ENCODE measurements at places on chromosomes 13 and 19. TPM values are rescaled to one million over a fixed set of nuclear protein-coding genes. Genes with fewer than 3 reads are reported as not detected.

Gene ZNF181
- total RNA-seq, result 18.9 TPM

Gene CGB5
- not detected for total RNA-seq

Gene SLC25A15
- 32.6 TPM for total RNA-seq

Gene C19orf38
- total RNA-seq, result 0.78 TPM

Gene ZNF667
- total RNA-seq, result 8.6 TPM

Gene KCNC3
- 3.4 TPM for total RNA-seq

Gene NCAN
- total RNA-seq, result 8.0 TPM

GRCh38 chr19:18023622-18024251 is 15.8 kb downstream of the ARRDC2 start:
- DNase-seq, result no peak

DNA sequence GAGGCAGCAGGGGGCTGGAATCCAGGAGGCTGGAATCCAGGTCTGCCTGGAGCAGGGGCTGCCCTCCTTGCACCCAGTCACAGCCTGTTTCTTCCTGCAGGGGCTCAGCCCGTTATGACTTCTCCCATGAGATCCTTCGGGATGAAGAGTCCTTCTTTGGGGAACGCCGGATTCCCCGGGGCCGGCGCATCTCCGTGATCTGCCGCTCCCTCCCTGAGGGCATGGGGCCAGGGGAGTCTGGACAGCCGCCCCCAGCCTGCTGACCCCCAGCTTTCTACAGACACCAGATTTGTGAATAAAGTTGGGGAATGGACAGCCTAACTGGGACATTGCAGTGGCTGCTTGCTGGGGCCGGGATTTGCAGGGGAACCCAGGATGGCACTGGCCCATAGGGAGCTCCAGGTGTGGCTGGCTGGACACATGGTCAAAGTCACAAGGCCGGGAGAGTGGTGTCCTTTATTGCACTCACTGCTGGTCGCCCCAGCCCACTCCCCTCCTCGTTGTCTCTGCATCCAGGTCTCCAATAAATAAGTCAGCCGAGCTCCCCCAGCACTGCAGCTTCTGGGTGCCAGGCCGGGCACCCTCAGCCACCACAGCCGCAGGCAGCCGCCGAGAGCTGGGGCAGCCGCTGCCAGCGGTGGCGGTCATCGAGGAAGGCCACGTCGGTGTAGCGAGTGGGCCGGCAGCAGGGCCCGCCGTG is 872 bp downstream of the PSPN start:
- no peak for DNase-seq

DNA sequence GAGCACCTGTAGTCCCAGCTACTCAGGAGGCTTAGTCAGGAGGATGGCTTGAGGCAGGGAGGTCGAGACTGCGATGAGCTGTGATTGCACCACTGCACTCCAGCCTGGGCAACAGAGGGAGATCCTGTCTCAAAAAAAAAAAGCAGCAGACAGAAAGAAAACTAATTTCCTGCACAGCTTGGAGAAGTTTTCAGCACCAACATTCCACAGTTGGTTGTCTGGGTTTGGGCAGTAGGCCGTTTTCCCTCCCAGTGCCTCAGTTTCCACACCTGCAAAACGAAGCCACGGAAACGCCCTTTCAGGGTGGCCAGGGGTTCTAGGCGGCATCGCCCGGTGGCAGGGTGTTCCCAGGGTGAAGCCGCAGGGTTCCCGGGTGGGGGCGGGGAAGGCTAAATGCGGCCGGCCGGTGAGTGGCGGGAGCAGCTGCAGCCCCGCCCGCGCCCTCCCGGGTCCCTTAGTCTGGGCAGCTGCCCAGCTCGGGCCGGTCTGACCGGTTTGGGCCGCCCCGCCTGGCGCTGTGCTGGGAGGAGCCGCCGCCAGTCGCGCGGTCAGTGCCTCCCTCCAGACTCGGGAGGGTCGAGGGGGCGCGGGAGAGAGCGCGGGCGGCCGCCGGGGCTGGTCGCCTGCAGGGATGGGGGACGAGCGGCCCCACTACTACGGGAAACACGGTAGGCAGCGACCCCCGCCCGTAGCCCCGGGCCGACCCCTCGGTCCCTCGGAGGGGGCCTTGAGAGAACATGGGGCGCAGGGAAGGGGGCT is at the start of gene SLC44A2:
Gene SLC44A2 (plus strand): TSS at position 551 of the 759 bp plus-strand sequence. CDS start 81 bp downstream, at position 632.
- DNase-seq, result peak; percentile 94

- no peak for DNase-seq
Measured at GRCh38 chr19:4694211-4694987, 24.3 kb upstream of the MYDGF start.

DNA sequence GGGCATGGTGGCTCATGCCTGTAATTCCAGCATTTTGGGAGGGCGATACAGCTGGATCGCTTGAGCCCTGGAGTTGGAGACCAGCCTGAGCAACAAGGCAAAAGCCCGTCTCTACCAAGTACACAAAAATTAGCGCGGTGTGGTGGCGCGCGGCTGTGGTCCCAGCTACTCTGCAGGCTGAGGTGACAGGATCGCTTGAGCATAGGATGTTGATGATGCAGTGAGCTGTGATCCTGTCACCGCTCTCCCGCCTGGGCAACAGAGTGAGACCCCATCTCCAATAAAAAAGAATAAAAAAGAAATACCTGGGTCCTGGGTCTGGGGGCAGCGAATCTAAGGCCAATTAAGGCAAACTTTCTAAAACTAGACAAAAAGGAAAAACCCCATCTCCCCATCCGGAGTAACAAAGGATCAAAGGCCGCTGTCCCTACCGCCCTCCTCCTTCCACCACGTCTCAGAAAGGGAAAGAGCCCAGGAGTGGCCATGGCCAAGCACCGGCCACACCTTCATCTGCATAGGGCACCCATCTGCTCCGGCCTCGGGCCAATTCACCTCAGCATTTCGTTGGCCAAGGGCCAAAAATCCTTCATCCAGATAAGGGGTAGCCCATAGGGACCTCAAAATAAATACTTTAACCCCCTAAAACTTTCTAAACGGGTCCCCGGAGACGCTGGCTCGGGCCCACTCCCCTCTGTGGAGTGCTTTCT is 851 bp downstream of the ZNF320 start:
- peak; percentile 47 for DNase-seq

- DNase-seq, result no peak
Measured at GRCh38 chr19:40608240-40608621, 7.1 kb downstream of the LTBP4 start.

- DNase-seq, result peak; percentile 29
Measured at GRCh38 chr13:48156466-48156865, 61.6 kb upstream of the MED4 start.

DNA sequence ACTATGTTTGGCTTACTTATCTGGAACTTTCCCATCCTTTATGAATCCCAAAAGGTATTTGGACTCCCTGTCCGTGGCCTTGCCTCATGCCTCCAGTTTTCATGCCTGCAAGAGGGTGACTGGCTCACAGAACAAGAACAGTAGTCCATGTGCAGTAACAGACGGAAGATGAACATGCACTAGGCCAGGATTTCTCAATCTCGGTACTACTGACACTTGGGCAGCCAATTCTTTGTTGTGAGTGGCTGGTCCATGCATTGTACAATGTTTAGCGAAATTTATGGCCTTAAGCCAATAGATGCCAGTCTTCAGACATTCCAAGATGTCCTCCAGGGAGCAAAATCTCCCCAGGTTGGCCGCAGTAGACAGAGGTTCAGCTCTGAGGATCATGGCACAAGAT is 61.9 kb downstream of the DOCK9 start:
- DNase-seq, result no peak

DNA sequence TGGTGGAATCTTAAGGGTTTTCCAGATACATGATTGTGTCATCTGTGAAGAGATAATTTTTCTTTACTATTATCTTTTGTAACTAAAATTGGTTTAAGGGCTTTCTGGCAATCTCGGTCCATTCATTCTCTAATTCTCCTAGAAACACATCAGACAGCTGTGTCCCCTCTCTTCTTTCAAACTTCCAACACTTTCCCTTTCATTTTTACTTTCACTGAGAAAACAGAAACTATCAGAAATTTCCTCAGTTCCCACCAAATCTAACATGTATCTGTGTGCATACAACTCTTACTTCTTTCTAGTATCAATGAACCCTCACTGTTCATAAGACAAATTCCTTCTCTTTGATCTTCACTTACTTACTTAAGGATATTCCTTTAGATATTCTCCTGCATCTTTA is 40.2 kb downstream of the KCNRG start:
- no peak for DNase-seq

DNA sequence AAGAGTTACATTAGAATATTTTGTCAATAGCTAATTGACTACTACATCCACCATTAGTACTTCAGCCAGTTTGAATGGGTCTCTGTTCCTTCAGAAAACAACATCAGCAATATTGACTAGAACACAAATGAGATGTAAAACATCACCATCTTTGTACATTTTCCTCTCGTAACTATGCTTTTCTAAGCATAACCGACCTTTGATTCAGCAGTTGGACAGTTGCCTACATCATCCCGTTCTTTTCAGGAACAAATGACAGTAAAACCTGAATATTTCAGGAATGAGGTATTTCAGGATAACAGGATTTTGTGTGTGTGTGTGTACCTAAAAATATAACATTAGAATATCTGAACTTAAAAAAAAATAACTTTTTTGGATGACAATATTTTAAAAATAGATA is 60.9 kb downstream of the STARD13 start:
- DNase-seq, result no peak

All from GM23338 (cell line).